Activated T-cell treated with anti-CD3 and anti-CD28 coated beads, Interleukin-2, amount 50 U/mL, for 24 hours (primary cell): ENCODE measurements at places on chromosomes 1 and 21.

DNA sequence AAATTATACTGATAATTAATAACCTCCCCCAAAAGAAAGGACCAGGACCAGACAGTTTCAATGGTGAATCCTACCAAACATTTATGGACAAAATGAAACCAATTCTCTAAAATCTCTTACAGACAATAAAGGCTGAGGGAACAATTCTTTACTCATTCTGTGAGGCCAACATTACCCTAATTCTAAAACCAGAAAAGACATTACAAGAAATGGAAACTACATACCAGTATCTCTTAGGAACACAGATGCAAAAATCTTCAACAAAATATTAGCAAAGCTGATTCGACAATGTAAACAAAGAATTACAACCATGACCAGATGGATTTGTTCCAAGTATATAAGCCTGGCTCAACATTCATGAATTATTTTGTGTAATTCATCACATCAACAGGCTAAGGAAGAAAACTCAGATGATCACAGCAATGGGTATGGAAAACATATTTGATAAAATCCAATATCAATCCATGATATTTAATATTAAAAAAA lies 8.6 kb downstream of the TMED5 start:
- no peak for DNase-seq

GRCh38 chr1:175287377-175287776 lies 94.8 kb upstream of the KIAA0040 start:
- DNase-seq = no peak

GRCh38 chr1:76115171-76115570 lies 40.6 kb downstream of the ST6GALNAC3 start:
- DNase-seq = no peak

- DNase-seq = no peak
These were observed 26.6 kb upstream of the SOX13 start for GRCh38 chr1:204046346-204046745.

GRCh38 chr1:59857679-59858354 lies 43.1 kb downstream of the HOOK1 start:
- DNase-seq = no peak

DNA sequence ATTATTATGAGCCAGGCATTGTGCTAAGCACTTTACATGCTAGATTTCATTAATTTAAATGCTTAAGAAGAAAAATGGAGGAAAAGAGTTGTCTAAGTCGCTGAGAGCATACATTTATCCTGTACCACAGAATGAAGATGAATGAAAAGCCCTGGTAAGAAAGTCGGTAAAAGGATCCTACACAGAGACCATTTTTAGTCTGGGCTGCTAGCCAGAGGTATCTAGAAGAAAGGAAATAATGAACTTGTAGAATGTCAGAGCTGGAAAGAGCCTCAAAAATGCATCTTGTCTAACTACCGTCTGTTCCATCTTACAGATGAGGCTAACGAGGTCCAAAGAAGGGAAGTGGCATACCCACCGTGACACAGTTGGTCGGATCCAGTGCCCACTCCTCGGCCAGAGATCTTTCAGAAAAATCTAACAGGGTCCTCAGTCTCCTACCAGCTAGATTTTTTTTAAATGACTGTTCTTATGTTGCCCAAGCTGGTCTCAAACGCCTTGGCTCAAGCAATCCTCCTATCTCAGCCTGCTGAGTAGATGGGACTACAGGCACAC lies 12.2 kb upstream of the TNR start:
- DNase-seq = no peak

GRCh38 chr1:159250638-159251216 lies 46.1 kb downstream of the ACKR1 start:
- DNase-seq = no peak

DNA sequence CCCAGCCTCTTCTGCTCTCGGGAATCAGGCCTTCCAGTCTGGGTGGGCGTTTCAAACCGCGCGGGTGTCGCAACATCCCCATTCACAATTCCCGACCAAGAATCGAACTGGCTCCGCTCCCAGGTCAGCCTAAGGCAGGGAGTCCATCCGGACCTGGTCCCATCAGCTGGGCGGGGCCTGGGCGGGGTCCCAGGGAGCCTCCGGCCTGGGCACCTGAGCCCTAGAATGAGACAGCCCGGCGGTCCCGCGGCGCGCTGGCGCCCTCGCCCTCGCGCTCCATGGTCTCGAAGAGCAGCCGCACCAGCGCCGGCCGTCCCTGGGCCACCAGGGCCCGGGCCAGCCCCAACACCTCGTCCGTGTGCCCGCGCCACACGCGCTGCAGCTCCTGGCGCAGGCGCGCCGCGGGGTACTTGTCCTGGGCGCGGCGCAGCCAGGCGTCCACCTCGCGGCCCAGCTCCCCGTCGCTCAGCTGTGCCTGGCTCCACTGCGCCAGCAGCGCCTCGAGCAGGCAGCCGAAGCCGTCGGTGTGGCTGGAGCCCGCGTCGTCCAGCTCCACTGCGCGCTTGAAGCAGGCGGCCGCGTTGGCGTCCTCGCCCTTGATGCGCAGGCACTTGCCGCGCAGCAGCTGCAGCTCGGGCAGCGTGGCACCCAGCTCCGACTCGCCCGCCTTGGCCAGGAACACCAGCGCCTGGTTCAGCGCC lies 16.9 kb upstream of the PARS2 start:
- DNase-seq = no peak

DNA sequence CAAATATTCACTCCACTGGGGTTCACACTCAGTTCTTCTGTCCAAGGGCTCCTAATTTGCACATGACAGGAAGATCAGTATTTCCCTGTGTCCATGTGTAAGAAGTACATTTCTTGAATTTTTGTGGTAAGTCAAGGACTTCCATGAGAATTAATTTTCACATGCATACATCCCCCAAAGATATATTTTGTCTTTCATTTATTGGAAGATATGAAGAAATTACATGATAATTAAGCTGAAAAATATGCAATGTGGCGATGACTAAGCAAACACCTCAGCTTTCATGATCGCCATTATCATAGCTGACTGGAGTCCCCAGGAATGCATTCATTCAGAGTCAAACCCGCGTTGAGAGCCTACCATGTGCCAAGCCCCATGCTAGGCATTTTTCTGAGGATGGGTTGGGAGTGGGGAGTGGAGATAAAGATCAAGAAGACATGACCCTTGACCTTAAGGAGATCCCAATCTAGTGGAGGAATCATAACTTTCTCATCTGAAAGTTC lies 104.6 kb upstream of the F3 start:
- no peak for DNase-seq

DNA sequence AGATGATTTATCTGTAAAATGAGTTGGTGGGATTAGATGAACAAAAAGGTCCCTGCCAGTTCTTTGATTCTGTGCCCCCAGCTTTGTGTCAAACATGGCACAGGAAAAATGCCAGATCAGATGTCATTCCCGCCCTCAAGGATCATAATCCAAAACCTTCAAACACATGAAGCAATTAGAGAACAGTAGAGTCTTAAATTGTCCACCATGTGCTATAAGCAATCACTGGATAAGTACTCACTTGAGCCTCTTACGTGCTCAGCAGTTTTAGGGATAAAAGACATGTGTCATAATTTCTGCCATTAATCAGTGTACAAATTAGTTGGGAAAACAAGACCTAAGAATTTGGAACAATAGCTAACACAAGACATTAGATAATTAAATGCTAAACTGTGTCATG lies 15.4 kb upstream of the KIAA0040 start:
- DNase-seq = no peak

DNA sequence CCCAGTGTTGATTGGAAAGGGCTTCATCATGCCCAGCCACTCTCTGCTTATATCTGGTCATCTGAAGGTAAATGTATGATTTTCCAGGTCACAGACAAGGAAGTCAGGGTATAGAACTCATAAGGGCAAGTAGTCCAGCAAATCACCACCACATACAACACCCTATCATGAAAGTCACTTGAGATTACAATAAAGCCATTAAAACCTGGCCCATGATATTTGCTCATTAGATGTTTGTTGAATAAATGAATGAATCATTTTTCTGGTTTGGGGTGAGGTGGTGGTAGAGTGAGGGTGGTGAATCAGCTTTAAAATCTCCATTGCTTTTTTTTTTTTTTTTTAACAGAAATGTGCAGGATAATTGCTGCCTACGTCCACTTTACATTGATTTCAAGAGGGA lies 91.9 kb downstream of the TGFB2 start:
- DNase-seq = no peak

DNA sequence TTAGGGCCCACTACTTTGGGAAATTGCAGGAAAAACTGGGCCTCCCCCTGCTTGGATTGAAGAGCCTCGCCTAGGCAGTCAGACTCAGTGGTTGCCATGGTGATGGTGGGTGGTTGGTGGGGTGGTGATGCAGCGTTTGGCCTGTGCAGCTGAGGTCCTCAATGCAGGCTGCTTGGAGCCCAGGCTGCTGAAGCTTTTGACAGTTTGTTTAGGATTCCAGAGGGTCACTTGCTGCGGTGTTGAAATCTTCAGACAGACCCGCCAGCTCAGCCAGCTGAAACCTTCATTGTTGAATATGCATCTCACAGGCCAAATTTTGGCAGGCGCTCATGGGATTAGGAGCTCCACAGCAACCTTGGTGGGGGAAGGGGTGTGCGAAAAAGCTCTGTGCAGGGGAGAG lies 67.9 kb downstream of the CACNA1E start:
- DNase-seq = no peak

DNA sequence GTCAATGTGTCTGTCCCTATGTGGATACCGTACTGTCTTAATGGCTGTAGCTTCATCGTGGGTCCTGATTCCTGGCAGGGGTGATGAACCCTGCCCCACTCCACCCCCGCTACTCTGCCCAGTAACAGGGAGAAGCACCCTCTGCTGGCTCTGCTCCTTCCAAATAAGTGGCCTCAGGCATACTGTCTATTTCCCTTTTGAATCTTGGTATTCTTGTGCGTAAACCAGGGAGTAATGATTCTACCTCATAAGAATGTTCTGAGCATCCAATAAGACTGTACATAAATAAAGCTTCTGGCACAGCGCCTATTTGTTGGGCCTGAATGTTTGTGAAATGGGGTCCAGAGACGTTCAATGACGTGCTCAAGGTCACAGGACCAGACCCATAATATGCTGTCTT lies 35.2 kb upstream of the CTPS1 start:
- DNase-seq = no peak

- DNase-seq = no peak
These were observed 66.5 kb downstream of the UBE2T start for GRCh38 chr1:202275061-202275770.

DNA sequence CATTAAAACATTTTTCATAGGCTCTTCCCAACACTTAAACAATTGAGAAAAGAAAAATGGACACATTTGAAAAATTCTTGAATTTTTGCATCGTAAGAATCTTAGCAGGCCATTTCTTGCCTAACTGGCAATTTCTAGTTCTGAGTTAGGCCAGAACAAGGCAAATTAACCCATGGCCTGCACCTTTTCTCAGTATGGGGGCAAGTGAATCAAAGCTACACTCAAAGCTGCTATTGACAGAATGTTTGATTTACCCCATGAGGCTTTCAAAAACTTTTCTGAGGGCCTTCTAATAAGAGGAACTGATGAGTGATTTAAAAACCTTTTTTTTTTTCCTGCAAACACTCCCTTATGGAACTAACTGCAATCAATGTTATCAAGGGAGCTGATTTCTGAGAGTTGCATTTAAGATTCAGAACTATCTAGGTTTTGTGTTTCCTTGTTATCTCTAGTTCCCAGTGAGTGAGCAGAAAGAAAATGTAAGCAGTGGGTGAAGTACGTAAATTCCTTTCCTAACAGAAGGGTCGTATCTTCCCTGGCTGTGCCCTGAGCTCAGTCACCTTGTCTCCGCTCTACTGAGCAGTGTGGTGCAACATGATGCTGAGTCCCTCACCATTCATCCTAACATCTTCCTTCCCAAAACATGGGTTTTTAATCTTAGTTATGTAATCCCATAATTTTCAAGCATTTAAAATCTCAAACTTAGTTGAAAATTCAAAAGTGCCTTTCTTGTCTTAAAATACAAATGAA lies 353.7 kb downstream of the DPYD start:
- DNase-seq = no peak

DNA sequence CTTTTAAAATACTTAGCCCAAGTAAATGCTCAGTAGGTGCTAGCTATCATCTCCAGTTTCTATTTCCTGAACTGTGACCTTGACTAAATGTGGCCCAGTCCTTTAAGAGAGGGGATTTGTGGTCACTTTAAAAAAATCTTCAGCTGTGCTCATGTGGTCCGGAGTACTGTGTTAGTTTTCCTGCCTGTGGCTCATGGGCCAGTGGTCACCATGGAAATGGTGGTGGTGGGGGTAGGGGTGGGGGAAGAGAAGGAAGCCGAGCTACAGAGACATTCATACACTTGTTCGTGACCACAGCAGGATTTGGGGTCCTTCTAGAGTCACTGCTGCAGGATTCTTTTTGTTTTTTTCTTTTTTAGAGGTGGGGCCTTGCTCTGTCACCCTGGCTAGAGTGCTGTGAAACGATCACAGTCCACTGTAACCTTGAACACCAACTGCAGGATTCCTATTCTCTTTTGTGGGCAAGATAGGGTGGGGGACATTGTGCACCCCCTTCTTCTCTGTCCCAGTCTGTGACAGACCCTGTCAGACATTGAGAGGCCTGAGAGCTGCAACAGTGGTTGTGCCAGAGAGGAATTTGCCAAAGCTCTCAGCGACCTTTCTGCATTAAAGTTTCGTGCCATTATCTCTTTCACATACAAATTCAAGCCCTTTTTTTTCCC lies 25.8 kb downstream of the KIF26B start:
- DNase-seq = no peak

DNA sequence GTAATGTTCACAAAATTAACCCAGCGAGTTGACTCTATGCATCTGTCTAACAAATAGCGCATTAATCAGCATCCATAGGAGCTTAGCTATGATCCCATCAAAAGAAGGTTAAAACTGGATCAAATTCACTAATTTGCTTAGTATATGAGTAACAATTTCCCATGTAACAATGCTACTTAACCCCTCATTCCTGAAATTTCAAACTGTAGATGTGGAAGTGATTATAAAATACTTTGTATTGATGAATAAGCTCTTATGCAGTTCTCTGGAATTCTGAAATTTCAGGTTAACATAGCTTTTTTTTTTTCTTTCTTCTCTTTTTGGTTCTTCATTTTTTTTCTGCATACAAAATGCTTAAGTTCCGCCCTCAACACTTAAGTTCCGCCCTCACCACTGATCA lies 1272.7 kb downstream of the KCNT2 start:
- DNase-seq = no peak

DNA sequence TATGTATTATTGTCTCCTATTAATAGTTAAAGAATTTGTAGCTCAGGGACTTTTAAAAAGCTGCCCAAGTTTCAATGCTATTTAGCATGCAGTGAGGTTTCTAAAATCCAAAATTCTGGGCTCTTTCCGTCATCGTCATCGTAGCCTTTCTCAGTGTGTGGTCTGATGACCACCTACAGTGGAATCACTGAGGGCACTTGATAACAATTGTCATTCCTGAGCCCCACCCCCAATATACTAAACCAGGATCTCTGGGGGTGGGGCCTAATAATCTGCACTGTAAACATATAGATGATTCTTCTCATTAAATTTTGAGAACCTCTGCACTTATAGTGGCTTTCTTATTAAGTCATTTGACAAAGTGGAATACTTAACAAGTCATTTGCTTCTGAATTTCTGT lies 674.8 kb downstream of the PLPP3 start:
- DNase-seq = no peak
